Sigmoid colon (tissue), 7 donors: ENCODE measurements at places on chromosomes 16 and 17. TPM values are rescaled to one million over a fixed set of nuclear protein-coding genes. Genes with fewer than 3 reads are reported as not detected.

Gene ANTKMT
- 53.1 TPM for total RNA-seq

Gene OR3A2
- 0.27 TPM for total RNA-seq

Gene CPHXL2
- total RNA-seq, result not detected

Gene KNOP1
- 6.9 TPM for total RNA-seq

Gene HOXB5
- total RNA-seq, result 1.9 TPM

Gene CCL15
- not detected for total RNA-seq

Gene NHLRC4
- 1.8 TPM for total RNA-seq

Gene ZACN
- total RNA-seq, result 0.55 TPM

Gene ZNF207
- total RNA-seq, result 132 TPM

Gene CCL1
- not detected for total RNA-seq

Gene ZNF205
- 17.5 TPM for total RNA-seq

DNA sequence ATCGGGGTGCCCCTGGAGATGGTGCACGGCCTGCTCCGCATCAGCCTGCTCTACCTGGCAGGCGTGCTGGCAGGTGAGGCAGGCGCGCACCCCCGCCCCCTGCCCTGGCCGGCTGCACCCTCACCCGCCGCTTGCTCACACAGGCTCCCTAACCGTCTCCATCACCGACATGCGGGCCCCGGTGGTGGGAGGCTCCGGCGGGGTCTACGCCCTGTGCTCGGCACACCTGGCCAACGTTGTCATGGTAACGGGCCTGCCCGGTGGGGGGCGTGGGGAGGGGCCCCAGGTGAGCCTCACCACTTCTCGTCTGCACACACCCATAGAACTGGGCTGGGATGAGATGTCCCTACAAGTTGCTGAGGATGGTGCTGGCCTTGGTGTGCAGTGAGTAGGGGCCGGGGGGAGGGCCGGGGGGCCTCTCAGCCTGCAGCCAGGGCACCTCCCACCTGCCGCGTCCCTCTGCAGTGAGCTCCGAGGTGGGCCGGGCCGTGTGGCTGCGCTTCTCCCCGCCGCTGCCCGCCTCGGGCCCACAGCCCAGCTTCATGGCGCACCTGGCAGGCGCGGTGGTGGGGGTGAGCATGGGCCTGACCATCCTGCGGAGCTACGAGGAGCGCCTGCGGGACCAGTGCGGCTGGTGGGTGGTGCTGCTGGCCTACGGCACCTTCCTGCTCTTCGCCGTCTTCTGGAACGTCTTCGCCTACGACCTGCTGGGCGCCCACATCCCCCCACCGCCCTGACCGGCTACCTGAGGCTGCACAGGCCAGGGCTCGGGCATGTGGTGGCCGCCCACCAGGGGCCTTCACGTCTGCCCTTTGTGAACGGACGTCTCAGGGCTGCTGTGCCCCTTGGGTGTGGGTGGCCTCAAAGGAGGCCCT is 2.1 kb downstream of the RHBDL1 start:
- DNase-seq, result no peak

- DNase-seq, result no peak
Observed at GRCh38 chr17:46853896-46854444, 2.6 kb downstream of the WNT9B start.

GRCh38 chr16:66933776-66934137 is 445 bp downstream of the CIAO2B start:
- DNase-seq, result no peak

DNA sequence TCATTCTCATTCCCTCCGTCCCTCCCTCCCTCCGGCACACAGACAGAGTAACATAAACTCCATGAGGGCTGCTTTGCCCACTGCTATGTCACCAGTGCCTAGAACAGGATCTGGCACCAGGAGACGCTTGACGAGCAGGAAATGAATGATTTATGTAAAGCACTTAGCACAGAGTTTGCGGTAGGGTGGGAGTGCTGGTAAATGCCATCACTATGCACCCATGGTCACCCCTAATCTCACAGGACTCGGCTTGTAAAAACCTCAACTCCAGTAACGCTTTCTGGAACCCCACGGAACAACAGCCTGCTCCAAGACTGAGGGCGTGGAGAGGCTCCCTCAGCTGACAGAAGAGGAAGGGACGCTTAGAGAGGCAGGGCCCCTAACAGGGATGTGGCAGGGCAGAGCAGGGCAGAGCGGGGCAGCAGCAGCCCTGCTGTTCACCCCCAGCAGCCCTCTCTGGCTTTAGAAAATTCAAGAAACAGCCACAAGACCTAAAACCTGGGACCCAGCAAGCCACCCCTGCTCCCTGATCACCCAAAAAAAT is 156.9 kb downstream of the C16orf78 start:
- DNase-seq, result no peak

- no peak for DNase-seq
Observed at GRCh38 chr17:10001306-10001873, 96.3 kb upstream of the RCVRN start.

- no peak for DNase-seq
Observed at GRCh38 chr16:87725596-87726235, 40.1 kb downstream of the KLHDC4 start.

- DNase-seq, result no peak
Observed at GRCh38 chr17:61221181-61221580, 178.5 kb upstream of the TBX2 start.

DNA sequence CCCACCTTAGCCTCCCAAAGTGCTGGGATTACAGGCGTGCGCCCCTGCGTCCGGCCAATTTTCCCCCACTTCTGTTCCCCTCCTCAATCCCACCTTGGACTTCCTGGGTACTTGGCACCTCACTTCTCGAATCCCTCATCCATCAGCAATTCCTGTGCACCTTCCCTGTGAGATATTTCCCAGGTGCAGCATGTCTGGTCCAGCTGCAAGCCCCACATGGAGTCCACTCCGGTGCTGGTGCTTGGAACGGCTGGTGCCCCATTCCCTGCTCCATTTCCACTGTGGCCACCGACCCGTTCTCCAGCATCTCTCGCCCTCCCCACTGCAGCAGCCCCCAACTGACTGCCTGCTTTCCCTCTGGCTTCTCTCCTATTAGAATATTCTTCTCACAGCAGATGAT is 35.3 kb downstream of the NOL11 start:
- no peak for DNase-seq

DNA sequence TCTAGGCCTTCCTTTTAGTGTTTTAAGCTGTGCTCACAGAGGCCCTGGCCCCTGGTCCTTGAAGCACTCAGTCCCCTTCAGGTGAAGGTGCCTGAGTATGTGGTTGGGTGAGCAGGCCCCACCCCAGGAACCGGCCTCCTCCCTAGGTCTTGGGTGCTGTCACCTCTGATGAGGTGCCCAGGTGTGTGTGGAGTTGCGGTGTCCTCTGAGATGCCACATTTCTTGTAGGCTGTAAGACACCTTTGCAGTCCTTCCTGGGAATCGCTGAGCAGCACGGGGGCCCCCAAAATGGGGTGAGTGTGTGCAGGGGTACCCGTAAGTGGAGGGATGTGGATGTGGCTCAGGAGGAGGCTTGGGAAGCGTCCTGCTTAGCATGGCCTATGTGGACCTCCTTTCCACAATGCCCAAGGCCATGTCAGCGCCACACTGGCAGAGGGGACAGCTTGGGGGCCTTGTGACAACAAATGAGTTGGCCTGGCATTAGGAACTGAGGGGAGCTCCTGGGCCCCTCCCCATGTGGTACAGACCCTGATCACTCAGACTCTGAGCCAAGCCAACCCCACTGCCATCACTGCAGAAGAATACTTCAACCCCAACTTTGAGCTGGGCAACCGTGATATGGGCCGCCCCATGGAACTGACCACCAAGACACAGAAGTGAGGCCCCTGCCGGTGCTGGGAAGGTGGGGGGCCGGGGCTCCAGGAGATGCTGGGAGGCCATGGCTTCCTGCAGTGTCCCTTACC is 11.2 kb downstream of the CORO6 start:
- peak; percentile 63 for DNase-seq

DNA sequence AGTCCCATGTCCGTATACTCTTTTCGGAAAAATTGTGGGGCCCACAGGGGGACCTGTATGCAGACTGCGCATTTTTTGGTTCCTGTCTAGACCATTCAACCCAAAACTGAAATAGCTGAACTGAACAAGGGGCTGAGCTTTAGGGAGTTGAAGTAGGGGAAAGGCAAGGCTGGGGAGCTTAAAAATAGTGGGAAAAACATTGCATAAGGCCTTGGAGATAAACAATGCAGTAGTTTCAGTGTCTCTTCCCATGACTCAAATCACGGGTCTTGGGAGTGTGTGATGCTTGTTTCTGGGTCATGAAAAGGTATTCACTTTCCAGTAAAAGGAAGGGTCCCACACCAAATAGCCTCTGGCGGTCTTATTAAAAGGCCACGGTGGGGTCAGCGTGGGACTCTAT is 402.8 kb upstream of the SALL1 start:
- DNase-seq, result no peak
